SJSA1 (cell line): ENCODE measurements at places on chromosomes 5 and 9. TPM values are rescaled to one million over a fixed set of nuclear protein-coding genes. Genes with fewer than 3 reads are reported as not detected.

N4BP3 gene
- total RNA-seq = 0.79 and 1.8 TPM in 2 replicates

VCP gene
- 206 and 209 TPM in 2 replicates for total RNA-seq

IGFBPL1 gene
- total RNA-seq = 1.7 and 9.1 TPM in 2 replicates

SLC6A18 gene
- total RNA-seq = not detected in 2 replicates

CATSPER3 gene
- 0.08 and 1.3 TPM in 2 replicates for total RNA-seq

GLRA1 gene
- total RNA-seq = not detected in 2 replicates

SPATA31D4 gene
- total RNA-seq = not detected in 2 replicates

BTNL3 gene
- not detected in 2 replicates for total RNA-seq

DMGDH gene
- total RNA-seq = 0.03 TPM in 1 of 2 replicates, not detected in the other

TAF11L5 gene
- not detected in 2 replicates for total RNA-seq

MVB12B gene
- total RNA-seq = 7.8 and 16.1 TPM in 2 replicates

ADRA1B gene
- 2.8 and 4.4 TPM in 2 replicates for total RNA-seq

LCN15 gene
- total RNA-seq = not detected in 2 replicates

IFNK gene
- not detected in 2 replicates for total RNA-seq

GRCh38 chr5:35436400-35437057 is 181.1 kb upstream of the SPEF2 start:
- H3K36me3 ChIP-seq = no peaks in the 10 kb centered on the region
- H3K27ac ChIP-seq = no peak overlapping the region
- DNase-seq = no peak
- H3K4me1 ChIP-seq = no peaks in the 10 kb centered on the region

DNA sequence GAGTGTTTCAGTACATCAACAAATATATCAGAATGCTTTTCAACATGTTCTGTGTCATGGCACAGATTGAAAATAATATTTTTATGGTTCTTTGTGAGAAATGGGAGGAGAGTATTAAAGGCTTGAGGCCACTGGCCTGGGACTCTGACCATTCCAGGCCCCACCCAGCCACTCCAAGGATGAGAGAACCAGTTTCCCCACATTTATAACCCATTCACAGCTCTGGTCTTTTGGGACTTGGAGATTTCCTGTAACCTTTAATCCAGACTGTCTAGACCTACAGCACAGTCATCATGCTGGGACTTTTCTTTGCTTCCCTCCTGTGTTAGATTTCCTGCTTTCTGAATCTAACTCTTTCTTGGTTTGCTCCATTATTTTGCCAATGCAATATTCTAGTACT is 389.6 kb downstream of the KIAA0825 start:
- H3K4me3 ChIP-seq = no peak overlapping the region
- no peak for DNase-seq
- no peaks in the 10 kb centered on the region for H3K27me3 ChIP-seq
- H3K27ac ChIP-seq = no peak overlapping the region

DNA sequence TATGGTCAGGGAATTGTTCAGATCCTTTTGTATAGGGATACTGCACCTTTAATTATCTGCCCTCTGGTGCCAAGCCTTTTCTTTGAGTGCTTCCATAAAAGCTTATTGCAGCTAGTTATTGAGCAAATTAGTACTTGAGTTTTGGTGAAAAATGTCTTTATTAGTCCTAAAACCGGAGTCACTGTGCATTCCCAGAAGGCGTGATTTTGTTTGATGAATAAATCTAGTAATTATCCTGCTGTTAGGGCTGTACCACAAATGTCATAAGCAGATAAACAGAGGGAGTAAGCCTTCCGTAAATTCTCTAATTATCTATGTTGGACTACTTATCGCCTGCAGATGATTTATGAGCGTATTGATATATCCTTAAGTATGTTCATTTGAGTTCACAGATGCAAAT is 620.7 kb upstream of the ARRDC3 start:
- H3K4me1 ChIP-seq = no peaks in the 10 kb centered on the region
- DNase-seq = no peak
- no peaks in the 10 kb centered on the region for H3K36me3 ChIP-seq

DNA sequence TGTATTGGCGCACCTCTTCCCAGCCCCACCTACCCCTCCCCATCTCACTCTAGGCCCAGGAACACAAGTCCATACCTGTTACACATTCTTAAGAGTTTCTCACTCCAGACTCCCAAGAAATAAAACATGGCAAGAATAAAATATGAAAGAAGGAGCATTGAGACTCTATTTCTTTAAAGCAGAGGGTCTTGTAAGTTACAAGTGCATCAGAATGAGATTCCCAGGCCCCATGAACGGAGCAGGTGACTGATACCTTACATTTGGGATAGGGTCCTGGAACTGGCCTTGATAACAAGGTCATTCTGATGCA is 5.7 kb downstream of the EGR1 start:
- H3K36me3 ChIP-seq = peaks cover 8% of the 10 kb centered on the region; the same call in 1 of the 2 replicates
- DNase-seq = no peak
- H3K4me1 ChIP-seq = peaks cover 4% of the 10 kb centered on the region
- no peak overlapping the region for H3K4me3 ChIP-seq

- DNase-seq = no peak
- peaks cover 11% of the 10 kb centered on the region for H3K27me3 ChIP-seq
- H3K36me3 ChIP-seq = no peaks in the 10 kb centered on the region
- H3K4me3 ChIP-seq = no peak overlapping the region
- H3K27ac ChIP-seq = no peak overlapping the region
Observed at GRCh38 chr9:215631-216155, 1.0 kb downstream of the DOCK8 start.

- H3K27ac ChIP-seq = no peak overlapping the region
- DNase-seq = no peak
- H3K4me3 ChIP-seq = no peak overlapping the region
- no peaks in the 10 kb centered on the region for H3K27me3 ChIP-seq
- H3K36me3 ChIP-seq = no peaks in the 10 kb centered on the region
- no peaks in the 10 kb centered on the region for H3K4me1 ChIP-seq
Observed at GRCh38 chr5:31213705-31214121, 20.2 kb downstream of the CDH6 start.

GRCh38 chr5:122137702-122138101 is 8.4 kb downstream of the ZNF474 start:
- no peak for DNase-seq
- H3K36me3 ChIP-seq = no peaks in the 10 kb centered on the region
- no peak overlapping the region for H3K4me3 ChIP-seq
- H3K27ac ChIP-seq = no peak overlapping the region
- H3K4me1 ChIP-seq = peaks cover 14% of the 10 kb centered on the region
- no peaks in the 10 kb centered on the region for H3K27me3 ChIP-seq

DNA sequence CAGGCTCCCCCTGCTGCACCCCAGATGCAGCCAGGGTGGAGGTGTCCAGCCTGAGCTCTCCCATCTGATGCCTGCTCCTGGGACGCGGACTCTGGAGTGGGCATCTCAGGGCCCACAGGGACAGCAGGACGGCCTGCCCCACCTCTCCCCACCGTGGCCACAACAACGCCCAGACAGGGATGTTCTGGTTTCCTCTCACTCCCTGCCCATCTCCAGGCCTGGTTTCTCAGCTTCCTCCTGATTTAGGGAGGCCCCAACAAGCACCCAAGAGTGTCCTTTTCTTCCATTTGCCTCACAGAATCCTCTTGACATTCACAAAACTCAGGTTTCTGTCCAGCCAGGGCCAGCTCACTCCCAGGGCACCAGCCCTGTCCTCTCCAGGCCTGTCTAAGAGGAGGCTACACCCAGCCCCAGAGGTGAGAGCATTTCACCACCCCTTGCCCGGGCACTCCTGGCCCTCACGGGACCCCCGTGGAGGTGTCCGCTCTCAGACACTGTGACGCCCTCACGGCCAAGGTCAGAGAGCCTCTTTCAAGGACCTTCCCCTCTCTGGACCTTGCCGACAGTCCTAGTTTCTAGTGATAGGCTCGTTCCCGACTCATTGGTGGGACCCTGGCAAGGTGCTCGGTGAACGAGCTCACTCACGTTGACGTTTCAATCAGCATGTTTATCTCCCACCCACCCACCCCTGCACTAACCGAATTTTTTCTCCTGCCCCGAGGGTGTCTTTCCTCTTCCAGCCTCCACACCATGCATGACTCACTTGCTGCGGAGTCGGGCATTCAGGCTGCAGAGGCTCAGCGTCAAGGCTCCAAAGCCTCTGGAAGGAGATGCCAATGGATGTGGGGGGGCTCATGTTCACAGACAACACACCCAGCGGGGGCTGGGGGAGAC is 62.0 kb upstream of the UNC5A start:
- no peaks in the 10 kb centered on the region for H3K4me1 ChIP-seq
- H3K27ac ChIP-seq = no peak overlapping the region
- H3K36me3 ChIP-seq = no peaks in the 10 kb centered on the region; the same call in 1 of the 2 replicates
- no peak for DNase-seq
- H3K27me3 ChIP-seq = peaks cover 83% of the 10 kb centered on the region
- H3K4me3 ChIP-seq = no peak overlapping the region

- H3K4me3 ChIP-seq = no peak overlapping the region
- H3K4me1 ChIP-seq = peaks cover 85% of the 10 kb centered on the region
- H3K27ac ChIP-seq = no peak overlapping the region
- DNase-seq = no peak
- H3K36me3 ChIP-seq = peaks cover 39% of the 10 kb centered on the region
Observed at GRCh38 chr9:95094002-95094401, 223.5 kb downstream of the FANCC start.

DNA sequence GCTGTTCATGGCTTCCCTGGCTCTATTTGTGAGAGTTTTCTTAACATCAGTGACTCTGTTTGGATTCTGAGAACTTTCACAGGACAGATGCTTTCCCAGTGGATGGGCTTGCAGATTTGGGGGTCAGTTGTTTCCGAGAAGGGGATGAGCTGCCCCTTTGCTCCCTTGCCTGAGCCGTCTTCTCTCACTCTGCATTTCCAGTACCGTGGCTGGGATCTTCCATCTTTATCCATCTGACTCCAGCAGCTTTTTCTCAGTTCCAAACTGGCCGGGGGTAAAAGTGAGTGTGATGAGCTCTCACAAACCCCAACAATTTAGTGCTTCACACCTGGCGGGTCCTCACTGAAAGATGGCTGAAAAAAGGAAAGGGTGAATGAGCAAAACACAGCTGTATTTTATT is 79.1 kb downstream of the TENT4A start:
- no peaks in the 10 kb centered on the region for H3K36me3 ChIP-seq
- no peaks in the 10 kb centered on the region for H3K4me1 ChIP-seq
- H3K27me3 ChIP-seq = peaks cover 9% of the 10 kb centered on the region; the same call in 1 of the 2 replicates
- H3K4me3 ChIP-seq = no peak overlapping the region
- peak; percentile 27 for DNase-seq

- H3K27me3 ChIP-seq = peaks cover 35% of the 10 kb centered on the region
- peak overlapping the region; percentile 37 for H3K4me3 ChIP-seq
- DNase-seq = no peak
- no peaks in the 10 kb centered on the region for H3K36me3 ChIP-seq
Observed at GRCh38 chr5:180070756-180071530, 616 bp downstream of the RNF130 start.

DNA sequence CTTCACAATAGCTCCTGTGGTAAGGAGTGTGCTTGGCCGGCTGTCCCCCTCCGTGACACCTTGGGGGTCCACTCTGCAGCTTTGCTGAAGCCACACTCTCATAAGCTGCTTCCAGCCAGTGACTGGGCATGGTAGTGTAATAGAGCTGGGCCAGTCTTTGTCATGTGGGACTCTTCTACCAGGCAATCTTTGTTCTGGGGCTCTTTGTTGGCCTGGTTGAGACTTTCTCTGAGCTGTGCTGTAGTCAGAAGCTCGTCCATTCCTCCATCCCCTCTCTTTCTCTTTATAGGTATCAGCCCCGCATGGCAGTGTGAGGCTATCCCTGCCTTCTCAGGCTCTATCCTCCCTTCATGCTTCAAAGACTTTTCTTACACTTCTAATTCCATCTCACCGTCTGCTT is 25.7 kb downstream of the CARD6 start:
- no peaks in the 10 kb centered on the region for H3K27me3 ChIP-seq
- no peak overlapping the region for H3K27ac ChIP-seq

GRCh38 chr9:94960964-94961363 is 234.5 kb downstream of the AOPEP start:
- no peak overlapping the region for H3K27ac ChIP-seq
- no peaks in the 10 kb centered on the region; the same call in 1 of the 2 replicates for H3K4me1 ChIP-seq
- H3K36me3 ChIP-seq = peaks cover 16% of the 10 kb centered on the region
- H3K27me3 ChIP-seq = no peaks in the 10 kb centered on the region

- H3K4me3 ChIP-seq = peak overlapping the region; percentile 2
- no peaks in the 10 kb centered on the region for H3K27me3 ChIP-seq
- H3K4me1 ChIP-seq = peaks cover 82% of the 10 kb centered on the region
- DNase-seq = peak; percentile 87
Observed at GRCh38 chr5:139651853-139652787, 4.0 kb downstream of the CXXC5 start.

DNA sequence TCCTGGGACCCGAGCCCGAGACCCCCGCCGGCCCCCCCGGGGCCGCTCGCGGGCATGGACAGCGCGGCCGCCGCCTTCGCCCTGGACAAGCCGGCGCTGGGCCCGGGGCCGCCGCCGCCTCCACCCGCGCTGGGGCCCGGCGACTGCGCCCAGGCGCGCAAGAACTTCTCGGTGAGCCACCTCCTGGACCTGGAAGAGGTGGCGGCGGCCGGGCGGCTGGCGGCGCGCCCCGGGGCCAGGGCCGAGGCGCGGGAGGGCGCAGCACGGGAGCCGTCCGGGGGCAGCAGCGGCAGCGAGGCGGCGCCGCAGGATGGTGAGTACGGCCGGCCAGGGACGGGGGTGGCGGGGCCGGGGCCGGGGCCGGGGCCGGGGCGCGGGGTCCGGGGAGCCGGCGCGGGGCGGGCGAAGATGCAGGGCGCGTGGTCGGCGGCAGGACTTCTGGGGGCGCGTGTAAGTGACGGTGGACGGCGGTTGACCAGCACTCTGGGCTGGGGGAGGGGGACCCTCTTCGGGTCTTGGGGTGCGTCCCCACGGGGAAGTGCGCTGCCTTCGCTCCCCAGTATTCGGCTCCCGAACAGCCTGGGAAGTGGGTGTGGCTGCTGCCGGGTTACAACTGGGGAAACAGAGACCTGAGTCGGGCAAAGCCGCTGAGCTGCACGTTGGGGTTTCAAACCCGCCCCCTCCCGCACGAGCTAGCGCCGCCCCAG is 520 bp downstream of the PRRX2 start:
- H3K4me1 ChIP-seq = peaks cover 27% of the 10 kb centered on the region
- no peaks in the 10 kb centered on the region for H3K36me3 ChIP-seq
- 0 out of 2 replicates have a peak, but pooled peaks cover 2% of the 10 kb centered on the region for H3K27me3 ChIP-seq

DNA sequence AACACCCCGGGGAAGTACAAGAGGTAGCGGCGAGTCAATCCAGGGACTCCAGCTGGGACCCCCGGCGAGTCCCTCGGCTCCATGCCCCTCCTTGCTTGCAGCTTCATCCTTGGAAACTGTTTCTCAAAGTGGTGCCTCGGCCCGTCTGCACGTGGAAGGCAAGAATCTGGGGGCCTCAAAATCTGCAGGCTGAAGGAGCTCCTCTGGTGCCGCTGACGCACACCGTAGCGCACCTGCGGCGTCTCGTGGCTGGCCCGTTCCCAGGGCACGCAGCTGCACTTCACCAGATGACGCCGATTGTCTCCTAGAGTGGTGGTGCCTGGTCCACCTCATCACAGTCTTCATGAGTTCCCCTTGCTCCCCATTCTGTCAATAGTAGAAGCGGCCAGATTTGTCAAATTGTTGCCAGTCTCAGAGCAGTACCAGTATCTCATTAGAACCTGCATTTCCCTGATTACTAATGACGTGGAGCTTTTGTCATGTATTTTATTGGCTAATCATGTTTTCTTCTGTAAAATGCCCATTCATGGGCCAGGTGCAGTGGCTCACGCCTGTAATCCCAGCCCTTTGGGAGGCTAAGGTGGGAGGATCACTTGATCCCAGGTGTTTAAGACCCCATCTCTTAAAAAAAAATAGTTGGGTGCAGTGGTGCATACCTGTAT is 38.6 kb downstream of the GTF3C4 start:
- DNase-seq = no peak
- H3K27ac ChIP-seq = no peak overlapping the region
- H3K4me3 ChIP-seq = no peak overlapping the region
- H3K36me3 ChIP-seq = no peaks in the 10 kb centered on the region
- no peaks in the 10 kb centered on the region for H3K4me1 ChIP-seq
- peaks cover 3% of the 10 kb centered on the region for H3K27me3 ChIP-seq

- no peak overlapping the region for H3K27ac ChIP-seq
- no peaks in the 10 kb centered on the region for H3K4me1 ChIP-seq
- no peaks in the 10 kb centered on the region for H3K27me3 ChIP-seq
- H3K36me3 ChIP-seq = no peaks in the 10 kb centered on the region
- DNase-seq = no peak
Observed at GRCh38 chr9:102035929-102036328, 297.5 kb upstream of the GRIN3A start.
